ENCODE measurements at places on chromosomes 4 and X.

- no peak for DNase-seq
These were observed 598.1 kb upstream of the MAGEB2 start for GRCh38 chrX:29617276-29617675.

- DNase-seq = peak; percentile 75
These were observed 6.6 kb downstream of the OCIAD2 start for GRCh38 chr4:48899950-48900349.

GRCh38 chr4:133102043-133102442, 47.1 kb upstream of the PCDH10 start:
- no peak for DNase-seq

DNA sequence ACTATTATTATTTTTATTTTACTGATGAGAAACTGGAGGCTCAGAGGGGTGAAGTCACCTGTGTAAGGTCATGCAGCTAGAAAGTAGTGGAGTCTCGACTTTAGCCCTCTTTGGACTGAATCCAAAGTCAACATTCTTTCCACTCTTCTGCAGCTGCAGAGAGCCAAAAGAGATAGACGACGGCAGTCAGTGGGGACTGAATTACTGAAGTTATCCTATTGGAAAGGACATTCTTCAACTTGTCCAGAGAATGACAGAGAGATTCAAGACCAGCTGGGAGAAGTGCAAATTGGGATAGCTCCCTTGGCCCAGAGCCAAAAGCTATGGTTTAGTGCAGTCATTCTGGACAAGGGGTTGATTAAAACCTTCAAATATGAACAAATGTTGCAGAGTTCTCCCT, 42.5 kb downstream of the VGLL1 start:
- DNase-seq = no peak

DNA sequence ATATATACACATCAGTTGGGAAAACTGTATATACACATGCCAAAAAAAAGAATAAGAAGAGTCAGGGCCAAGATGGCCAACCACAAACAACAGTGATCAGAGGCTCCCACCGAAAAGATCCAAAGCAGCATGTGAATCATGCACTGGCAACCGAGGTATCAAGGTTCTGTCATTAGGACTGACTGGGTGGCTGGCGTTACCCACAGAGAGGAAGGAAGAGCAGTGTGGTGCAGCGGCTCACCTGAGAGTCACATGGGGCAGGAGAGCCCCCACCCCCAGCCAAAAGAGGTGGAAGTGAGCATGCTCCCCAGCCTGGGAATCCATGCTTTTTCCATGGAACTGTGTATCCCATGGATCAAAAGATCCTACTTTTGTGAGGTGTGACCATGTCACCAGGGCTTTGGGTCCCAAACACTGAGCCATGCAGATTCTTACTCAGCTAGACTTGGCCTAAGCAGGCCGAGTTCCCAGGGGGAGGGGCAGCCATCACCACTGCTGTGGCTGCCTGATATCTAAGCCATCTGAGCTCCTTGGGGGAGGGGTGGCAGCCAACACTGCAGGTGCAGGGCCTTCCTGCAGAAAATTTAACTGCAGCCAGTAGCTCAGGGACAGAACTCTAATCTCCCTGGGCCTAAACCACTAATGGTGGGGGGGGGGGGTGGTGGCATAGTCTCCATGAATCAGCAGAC, 52.8 kb downstream of the P2RY10 start:
- DNase-seq = no peak

DNA sequence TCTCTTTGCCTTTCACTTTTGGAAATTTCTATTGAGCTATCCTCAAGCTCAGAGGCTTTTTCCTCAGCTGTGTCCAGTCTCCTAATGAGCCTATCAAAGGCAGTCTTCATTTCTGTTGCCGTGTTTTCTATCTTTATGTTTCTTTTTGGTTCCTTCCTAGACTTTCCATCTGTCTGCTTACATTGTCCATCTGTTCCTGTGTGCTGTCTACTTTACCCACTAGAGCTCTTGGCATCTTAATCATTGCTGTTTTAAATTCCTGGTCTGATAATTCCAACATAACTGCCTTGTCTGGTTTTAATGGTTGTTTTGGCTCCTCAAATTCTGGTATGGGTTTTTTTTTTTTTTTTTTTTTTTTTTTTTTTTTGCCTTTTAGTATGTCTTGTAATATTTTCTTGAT, 9.3 kb upstream of the PDE6B start:
- DNase-seq = no peak

GRCh38 chr4:186852964-186853391, 129.3 kb upstream of the FAT1 start:
- no peak for DNase-seq

GRCh38 chrX:41265615-41266014, 68.3 kb upstream of the DDX3X start:
- DNase-seq = no peak

DNA sequence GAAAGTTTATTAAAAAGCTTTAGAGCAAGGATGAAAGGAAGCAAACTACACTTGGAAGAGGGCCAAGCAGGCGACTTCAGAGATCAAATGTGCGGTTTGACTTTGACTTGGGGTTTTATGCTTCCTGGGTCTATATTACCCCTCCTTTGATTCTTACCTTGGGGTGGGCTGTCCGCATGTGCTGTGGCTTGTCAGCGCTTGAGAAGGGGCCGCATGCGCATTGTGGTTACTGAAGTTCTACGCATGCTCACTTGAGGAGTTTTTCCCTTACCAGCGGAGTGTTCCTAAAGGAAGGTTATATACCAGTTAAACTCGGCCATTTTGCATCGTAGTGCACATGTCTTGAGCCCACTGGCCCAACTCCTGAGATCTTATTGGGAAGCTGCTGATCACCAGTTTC, 9.9 kb downstream of the ZNF157 start:
- DNase-seq = no peak

DNA sequence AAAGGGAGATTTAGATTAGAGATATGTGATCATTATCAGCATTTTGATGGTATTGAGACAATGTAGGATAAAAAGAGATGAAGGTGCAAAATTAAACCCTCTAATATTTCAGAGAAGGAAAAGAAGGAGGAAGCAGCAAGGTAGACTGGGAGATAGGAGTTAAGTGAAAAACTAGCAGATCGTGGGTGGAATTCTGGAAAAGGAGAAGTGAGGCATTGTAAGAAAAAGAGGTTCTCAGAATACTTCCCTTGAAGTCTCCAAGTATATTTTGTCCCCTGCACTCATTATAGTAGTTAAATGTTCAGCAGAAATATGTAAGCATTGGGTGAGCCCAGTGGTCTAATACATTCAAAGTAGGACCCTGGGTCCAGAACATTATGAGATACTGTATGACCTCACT, 30.3 kb downstream of the COPS4 start:
- peak; percentile 33 for DNase-seq

GRCh38 chrX:13828392-13828791, 11.5 kb upstream of the GPM6B start:
- no peak for DNase-seq

DNA sequence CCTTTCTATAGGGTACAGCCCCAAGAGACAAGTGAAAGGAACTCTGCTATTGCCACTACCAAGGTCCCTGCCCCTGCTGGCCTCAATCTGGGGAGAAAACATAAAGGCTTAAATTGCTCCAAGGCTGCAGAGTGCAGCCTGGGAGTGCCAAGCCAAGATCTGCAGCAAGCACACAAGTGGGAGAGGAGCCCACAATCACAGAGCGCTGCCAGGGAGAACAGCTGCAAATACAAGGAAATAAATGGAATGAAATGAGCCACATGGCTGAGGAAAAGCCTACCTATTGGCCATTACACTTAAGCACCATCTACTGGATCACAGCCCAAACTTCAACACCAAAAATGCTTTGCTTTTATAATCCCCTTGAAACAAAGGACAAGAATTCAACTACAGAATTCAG, 582.4 kb downstream of the FAM133A start:
- no peak for DNase-seq

DNA sequence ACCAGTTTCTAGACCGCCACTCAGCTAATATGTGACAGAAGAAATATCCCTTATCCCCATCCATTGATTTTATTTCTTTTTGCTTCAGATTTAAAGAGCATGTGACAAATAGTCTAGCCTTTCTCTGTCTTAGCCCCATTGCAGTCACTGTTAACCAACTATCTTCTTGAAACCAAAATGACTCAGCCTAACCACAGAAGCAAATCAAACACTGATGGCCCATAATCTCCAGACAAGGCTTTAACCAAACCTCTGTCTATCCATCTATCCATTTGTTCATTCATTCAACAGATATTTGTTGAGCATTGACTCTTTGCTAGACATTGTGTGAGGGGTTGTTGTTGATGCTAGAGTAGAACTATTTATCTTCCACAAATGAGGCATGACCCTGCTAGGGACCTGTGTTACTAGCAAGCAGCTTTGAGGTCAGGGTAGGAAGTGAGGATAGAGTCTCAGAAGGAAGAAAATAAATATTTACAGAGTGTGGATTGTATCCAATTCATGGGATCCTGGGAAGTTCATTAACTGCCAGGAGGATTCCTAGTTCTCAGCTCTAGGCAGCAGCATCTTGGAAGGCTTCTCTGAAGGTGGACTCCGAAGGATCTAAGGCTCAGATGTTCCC, 22.5 kb downstream of the HNRNPH2 start:
- DNase-seq = no peak

DNA sequence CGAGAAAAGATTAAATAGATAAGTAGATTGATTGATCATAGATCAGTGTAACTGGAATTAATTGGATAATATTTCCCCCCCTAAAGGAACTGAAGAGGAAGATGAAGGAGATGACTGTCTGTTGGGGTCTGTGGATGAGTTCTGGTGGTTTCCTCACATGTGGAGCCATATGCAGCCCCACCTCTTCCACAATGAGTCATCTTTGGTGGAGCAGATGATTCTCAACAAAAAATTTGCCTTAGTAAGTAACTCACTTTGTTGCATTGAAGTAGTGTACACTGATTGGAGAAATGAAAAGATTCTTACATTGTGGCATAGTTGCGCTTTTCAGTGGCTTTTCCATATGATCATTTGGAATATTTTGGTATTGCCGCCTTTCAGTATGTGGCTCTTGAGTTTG, 80.4 kb downstream of the NDST3 start:
- no peak for DNase-seq

DNA sequence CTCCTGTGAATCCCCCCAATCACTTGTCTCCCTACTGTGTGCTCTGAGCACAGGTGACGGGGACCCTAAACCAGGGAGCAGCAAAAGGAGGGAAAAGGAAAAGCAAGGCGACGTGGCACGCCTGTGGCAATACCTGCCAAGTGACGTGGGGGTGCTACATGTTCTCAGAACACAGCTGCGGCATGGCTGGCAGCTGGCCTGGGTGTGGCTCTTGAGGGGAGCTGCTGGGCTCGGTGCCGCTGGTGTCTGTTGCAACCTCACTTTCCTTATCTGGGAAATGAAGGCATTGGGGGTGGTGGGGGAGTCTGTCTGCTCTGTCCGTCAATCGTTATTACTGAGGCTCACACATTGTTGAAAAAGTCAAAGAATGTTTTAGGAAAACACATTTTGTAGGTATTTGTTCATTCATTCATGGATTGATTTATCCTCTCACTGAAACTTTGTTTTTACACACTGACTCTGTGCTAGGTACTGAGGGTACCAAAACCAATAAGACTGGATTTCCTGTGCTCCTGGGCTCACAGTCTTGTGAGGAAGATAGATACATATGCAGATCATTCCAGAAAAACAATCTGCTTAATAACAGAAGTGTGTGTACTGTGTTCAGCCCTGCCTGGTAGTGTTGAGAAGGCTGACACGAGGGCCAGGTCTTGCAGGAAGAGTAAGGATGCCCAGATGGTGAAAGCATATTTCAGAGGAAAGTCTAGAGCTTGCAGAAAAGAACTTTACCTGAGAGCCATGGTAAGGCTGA, 217.6 kb downstream of the PTTG2 start:
- no peak for DNase-seq

GRCh38 chr4:164716901-164717300, 37.0 kb upstream of the SMIM31 start:
- peak; percentile 43 for DNase-seq

DNA sequence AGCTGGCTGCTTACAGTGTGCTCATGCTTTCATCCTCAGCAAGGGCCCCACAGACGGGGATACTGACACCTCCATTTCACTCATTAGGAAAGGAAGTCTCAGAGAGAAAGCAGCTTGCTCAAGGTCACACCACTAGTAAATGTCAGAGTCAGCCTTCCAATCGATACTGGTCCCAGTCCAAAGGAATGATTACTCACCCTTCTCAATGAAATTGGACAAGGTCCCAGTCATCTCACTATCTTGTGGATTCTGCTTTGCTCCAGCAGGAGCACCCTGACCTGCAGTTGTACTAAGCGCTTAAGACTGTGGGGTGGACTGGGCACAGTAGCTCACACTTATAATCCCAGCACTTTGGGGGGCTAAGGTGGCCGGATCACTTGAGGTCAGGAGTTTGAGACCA, 132.2 kb upstream of the SLC34A2 start:
- no peak for DNase-seq

DNA sequence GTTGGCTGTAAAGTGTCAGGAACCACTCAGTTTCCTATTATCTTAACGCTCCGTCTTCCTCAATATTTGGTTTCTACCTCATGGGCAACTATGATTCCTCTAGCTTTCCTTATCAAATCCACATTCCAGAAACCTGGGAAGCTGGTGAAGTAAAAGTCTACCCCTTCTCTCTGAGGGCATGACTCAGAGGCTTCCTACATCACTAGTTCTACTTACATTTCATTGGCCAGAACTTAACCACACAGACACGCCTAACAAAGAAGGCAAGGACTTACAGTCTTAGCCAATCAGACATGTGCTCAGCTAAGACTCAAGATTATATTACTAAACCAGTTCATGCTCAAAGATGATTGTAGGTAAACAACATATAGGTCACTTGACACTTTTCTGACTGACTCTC, 30.4 kb downstream of the COX7B2 start:
- DNase-seq = no peak

- DNase-seq = no peak
These were observed 21.0 kb downstream of the TNIP3 start for GRCh38 chr4:121143131-121143530.

- no peak for DNase-seq
These were observed 66.8 kb upstream of the ANK2 start for GRCh38 chr4:112982680-112983079.

DNA sequence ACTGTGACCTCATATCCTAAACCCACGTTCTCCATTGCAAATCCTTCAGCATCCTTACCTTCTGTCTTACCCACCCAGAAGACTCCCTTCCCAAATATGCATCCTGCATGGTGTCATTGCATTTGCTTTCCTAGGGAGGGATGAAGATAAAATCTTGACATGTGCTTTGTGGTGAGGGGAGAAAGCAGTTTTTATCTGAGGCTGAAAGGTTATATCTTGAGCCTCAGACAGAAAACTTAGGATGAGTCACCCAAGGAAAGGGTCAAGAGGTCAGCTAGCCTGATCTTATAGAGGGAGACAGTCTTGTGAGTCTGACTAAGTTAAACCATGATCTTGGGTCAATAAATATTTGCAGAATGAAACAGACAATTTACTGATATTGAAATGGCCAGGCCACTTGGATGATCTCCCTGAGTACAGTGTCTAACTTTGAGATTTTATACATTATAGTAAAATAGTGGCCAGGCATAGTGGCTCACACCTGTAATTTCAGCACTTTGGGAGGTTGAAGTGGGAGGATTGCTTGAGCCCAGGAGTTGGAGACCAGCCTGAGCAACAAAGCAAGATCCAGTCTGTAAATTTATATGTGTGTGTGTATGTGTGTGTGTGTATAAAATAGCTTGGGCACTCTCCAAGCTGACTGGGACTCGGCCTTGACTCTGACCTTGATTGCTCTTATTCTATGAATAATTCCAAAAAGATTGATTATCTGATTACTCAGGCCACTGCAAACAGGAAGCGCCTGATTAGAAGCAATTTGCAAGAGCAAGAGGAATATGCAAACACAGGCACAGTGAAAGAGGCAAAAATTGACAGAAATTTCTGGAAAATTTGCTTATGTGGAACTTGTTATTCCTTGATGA, 15.4 kb upstream of the FAM9C start:
- DNase-seq = no peak

- DNase-seq = no peak
These were observed at the start of gene CC2D2A for GRCh38 chr4:15469402-15470127. CC2D2A (plus strand) TSS chr4:15469882; CDS start chr4:15475933, 6,051 bp downstream.

GRCh38 chr4:14110407-14110806, 482.9 kb upstream of the BOD1L1 start:
- no peak for DNase-seq

All from Kasumi-1 (cell line).